ENCODE measurements at places on chromosomes 13 and 19. TPM values are rescaled to one million over a fixed set of nuclear protein-coding genes. Genes with fewer than 3 reads are reported as not detected.

Gene CCDC70
- total RNA-seq = not detected

Gene KLK4
- 0.41 TPM for total RNA-seq

Gene ZNF177
- 0.74 TPM for total RNA-seq

Gene DLL3
- 12.3 TPM for total RNA-seq

Gene ELSPBP1
- total RNA-seq = not detected

Gene ACTMAP
- total RNA-seq = 18.6 TPM

Gene LGI4
- not detected for total RNA-seq

Gene SLC17A7
- 0.31 TPM for total RNA-seq

Gene MEIOSIN
- not detected for total RNA-seq

Gene SLAIN1
- total RNA-seq = 1.3 TPM

Gene SIGLEC12
- total RNA-seq = not detected

Gene PRSS57
- not detected for total RNA-seq

Gene DZIP1
- total RNA-seq = 14.1 TPM

Gene C13orf46
- total RNA-seq = not detected

Gene PRR36
- 0.28 TPM for total RNA-seq

Gene ZNF506
- total RNA-seq = not detected
